ENCODE measurements at places on chromosomes 11 and 22.

GRCh38 chr22:37148742-37149665, 712 bp downstream of the IL2RB start:
- DNase-seq = no peak

- DNase-seq = no peak
Measured at GRCh38 chr11:34685864-34686263, 65.0 kb downstream of the EHF start.

DNA sequence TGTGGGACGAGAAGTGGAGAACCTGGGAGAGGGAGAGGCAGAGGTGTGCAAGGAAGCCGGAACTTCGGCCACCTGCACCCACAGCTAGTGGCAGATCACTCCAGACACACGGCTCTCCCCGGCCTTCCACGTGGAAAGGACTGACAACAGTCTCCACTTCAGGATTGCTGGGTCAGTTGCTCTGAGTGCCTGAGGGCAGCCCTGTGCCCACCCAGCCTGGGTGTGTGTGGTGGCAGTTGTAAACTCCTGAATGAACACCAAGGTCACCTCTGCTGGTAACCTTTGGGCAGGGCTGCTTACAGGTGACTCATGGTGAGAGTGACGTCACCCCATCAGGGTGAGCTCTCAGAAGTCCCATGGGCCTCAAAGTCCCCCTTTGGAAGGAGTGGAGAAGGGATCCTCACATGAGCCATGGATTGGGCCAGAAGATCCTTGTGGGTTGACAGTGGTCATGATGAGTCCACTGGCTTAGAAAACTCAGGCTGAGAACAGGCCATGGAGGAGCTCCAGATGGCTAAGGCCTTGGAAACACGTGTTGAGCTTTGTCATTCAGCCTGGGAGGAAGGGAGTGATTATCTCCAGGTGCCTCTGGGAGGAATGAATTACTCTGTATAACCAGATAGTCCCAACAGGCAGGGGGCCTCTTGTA, 71.3 kb downstream of the BCR start:
- DNase-seq = no peak

DNA sequence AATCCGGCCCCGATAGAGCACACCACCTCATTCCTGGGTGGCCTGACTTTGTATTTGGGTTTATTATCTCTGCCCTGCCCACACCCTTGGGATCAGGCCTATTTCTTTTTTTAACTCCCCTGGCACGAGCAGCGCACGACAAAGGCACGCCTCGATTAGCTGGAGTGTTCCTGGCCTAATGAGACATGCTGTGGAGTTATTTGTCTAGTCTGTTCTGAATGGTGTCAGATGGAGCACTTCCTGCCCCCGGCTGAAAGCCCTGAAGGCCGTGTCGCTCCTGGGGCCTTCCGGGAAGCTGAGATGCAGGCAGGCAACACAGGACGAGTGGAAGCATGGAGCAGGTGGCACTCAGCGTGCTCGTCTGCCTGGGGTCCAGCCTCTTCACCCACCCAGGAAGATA, 47.1 kb downstream of the LARGE1 start:
- DNase-seq = no peak

- no peak for DNase-seq
Measured at GRCh38 chr11:6771926-6772893, at the start of gene OR2AG2. Gene OR2AG2 (minus strand): TSS chr11:6771976. CDS start chr11:6768957, 3,019 bp downstream.

DNA sequence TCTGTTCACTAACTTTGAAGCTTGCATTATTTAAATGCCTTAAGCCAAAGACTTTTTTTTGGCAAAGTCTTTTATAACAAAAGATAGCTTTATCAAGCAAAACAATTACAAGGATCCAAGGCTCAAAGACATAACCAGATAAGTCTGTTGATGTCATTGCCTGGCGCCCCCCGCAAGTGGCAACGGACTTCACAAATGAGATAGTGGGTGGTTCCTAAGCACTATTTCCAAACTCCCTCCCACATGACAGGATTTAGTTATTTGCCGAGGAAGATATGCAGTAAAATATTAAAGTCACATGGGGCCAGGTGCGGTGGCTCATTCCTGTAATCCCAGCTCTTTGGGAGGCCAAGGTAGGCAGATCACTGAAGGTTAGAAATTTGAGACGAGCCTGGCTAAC, 194.2 kb upstream of the DDI1 start:
- DNase-seq = no peak

GRCh38 chr22:30326706-30327362, at the start of gene TBC1D10A:
Gene TBC1D10A (minus strand): TSS chr22:30326941. CDS start chr22:30326881, 60 bp downstream.
- DNase-seq = peak; percentile 90

DNA sequence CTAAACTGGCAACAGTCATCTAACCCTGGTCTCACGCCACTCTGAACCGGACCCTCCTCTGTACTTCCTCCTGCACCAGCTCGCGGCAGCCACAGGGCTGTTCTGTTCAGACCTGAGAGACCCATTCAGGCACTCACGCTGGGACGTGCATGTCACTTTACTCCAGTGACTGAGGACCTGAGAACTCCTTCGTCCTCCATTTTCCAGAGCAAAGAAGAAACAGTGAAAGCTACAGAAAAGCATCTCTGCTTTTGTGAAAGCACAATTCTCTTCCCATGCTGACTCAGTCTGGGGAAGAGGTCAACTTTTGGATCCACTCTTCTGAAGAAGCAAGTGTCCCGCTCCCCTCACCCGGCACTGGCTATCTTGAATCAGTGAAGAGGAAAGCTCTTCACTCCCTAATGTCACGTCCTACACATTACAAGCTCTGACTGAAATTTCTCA, 24.5 kb downstream of the PISD start:
- DNase-seq = no peak

DNA sequence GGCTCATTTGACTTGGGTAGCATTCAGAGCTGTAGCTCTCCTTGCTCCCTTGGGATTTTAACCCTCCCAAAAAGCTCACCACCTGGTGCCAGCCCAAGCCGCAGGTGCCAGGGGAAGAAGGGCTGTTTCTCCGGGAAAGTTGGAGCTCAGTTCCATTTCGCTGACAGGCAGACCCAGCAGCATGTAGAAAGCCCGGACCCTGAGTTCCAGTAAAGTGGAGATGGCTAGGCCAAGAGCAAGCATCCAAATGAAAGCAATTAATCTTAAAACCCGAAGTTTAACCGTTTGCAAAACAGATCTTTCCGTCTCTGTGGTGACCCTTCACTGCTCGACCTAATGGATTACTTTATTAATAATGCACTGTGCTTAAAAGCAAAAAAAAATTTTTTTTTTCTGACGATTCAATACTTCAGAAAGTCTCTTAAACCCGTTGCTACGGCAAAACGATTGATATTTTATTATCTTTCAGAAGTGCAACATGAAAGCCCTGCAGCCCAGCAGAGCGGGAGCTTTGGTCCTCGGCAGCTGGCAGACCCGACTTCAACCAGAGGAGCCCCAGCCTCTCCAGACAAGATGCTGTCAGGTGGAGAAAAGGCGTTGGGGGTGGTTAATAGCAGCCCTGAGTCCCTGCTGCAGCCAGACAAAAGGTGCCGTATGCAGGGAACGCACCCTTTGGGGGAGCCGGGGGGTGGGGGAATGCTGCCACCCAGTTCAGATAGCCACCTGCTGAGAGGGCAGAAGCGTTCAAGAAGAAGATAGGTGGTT, 3.3 kb downstream of the LMO1 start:
- DNase-seq = no peak

- DNase-seq = no peak
Measured at GRCh38 chr11:45692808-45693453, 27.5 kb upstream of the CHST1 start.

DNA sequence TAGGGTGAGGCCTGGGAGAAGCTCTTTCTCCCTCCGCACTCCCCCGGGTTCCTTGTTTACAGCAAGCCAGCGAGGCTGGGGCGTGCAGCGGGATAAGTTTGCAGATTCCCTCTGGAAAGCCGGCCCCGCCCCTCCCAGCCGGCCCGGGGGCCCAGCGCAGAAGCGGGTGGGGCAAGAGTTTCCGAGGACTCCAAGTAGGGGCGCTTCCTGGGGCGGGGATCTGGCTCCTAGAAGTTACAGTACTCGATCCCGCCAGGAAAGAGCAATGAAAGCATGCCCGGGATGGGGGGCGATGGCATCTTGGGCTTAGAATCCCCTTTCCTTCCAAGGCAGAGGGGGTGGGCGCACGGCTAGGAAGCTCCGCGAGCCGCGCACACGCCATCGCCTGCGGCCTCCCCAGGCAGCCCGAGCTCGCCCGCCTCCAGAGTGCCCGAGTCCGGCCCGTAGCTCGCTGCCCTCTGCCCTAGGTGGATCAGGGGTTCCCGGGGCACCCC, 385 bp downstream of the TST start:
- no peak for DNase-seq

DNA sequence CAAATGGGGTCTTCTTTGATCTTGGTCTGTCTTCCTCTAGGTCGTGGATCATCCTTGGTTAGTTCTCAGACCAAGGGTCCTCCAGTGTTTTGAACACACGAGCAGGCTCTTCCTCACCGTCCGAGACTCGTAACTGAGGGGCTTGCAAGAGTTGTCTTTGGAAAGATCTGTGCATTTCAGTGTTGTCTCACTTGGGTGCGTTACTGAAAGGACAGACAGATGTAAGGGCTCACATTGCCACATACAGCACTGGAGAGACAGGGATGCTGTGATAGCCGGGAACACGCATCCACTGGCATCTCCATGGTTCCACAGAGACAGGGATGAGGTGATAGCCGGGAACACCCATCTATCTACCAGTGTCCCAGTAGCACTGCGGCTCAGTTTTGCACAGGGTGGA, 15.7 kb downstream of the GLB1L2 start:
- no peak for DNase-seq

DNA sequence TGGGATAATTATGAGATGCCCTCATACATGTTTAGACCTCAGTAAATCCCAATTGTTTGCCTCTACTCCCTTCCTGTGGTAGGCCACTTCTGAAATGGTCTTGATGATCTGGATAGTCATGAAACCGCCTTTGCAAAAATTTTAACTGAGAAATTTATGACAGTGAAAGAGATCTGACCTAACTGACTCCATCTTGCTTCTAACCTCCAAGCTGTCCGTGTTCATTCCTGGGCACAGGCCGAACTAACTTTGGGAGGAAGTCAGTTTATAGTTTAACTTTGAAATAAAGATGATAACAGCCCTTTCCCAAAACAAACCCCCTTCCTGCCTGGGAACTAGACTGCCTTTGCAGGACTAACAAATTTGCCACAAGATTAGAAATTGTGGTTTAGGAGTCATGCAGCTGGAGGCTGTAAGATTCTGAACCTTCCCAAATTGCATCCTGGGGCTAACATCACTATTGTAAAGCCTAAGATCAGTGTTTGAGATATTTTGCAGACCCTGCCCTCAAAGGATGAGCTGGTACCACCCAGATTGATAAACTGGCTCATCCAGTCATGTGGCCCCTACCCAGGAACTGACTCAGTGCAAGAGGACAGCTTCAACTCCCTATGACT, 19.9 kb upstream of the CTR9 start:
- DNase-seq = no peak

GRCh38 chr11:66316849-66317251, at the start of gene CD248:
Gene CD248 (minus strand): TSS chr11:66317044. CDS start chr11:66317027, 17 bp downstream.
- no peak for DNase-seq

DNA sequence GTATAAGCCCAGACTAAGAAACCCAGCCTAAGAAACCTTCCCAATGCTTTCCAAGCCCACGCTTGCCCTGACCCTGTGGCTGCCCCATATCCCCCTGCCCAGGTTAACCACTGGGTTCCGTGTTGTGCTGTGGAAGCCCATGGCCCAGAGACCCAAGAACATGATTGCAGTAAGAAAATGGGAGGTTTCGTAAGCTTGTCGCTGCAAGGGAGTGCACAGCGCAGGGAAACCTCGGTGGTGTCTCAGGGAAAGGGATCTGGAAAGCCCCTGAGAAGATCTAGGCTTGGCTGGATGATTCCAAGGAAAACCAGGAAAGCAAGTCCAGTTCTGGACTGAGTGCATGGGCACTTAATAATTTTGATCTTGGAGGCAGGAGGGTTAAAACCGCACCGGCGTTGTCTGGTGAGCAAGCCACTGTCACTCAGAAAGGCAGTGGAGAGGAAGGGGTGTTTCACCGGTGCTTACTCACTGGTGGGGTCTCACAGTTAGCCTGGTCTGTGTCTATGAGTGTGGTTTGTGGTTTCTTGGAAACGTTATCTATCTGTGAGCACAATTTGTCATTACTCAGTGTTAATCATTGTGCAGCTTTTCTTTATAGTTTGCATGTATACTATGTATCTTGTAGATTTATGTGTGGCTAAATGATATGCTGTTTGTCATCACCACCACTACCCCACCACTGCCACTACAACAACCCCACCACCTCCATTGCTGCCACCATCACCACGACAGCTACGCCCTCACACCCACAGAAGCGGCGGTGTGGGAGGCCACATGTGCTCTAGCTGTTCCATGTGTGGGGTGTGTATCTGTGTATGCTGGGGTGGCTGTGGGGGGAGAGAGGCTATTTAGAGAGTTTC, 53.3 kb upstream of the PRDM11 start:
- peak; percentile 46 for DNase-seq

GRCh38 chr22:19868333-19868732, 13.7 kb upstream of the GNB1L start:
- DNase-seq = no peak

DNA sequence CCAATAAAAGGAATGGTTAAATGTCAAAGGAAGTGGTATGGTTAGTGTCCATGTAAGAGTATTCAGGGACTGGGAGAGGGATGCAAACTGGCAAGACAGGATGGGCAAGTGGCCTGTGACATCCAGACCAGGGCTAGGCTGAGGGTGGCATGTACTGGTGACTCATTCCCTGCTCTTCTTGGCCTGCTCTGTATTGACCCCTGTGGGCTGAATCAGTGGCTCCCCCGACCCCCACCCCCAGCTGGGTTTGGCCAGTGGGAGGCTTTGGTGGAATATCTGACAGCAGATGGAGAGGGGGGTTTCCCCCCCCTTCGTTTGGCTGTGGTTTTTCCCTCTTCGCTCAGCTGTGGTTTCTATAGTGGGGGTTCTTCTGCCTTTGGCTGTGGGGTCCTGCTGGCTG, 87.7 kb downstream of the CSNK2A3 start:
- DNase-seq = no peak

GRCh38 chr11:57477507-57478189, 17.3 kb downstream of the RTN4RL2 start:
- no peak for DNase-seq

DNA sequence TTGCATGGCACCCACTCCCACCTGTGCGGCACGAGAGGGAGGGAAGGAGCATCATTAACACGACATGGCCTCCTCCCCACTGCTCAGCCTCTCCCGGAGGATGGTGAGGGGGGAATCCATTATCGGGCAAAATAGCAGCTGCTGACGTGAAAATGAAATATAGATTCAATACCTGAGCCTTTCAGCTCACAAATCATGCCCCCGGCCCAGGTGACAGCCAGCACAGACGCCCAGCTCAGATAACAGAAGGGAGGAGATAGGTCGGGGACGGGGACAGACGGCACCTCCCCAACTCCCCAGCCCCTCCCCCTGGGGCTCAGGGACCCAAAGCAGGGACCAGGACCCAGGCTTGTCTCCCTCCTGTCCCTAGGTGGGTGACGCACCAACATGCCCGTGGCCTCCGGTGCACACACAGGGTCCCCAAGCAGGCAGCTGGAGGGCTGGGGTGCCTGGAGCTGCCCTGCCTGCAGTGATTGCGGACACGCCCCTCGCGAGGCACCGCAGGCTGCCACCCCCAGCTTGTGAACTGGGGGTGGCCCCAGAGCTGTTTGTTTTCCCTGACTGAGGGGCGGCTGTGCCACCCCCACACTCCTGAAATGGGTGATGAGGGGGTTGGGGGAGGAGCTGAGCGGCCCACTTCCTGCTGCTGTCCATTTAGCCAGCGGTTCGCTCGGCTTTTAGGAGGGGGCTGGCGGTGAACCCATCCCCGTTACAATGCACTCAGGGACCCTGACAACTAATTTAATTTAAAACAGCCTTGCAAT, 31.7 kb downstream of the FLRT1 start:
- DNase-seq = no peak

GRCh38 chr11:76769645-76770586, 13.2 kb upstream of the TSKU start:
- no peak for DNase-seq

Measured in activated gamma-delta T cell treated with anti-CD3 and anti-CD28 coated beads, Interleukin-2, amount 50 U/mL, for 16 hours (primary cell).